HFFc6 (cell line): ENCODE measurements at places on chromosomes 6 and 20. TPM values are rescaled to one million over a fixed set of nuclear protein-coding genes. Genes with fewer than 3 reads are reported as not detected.

KCNB1 gene
- 0.05 to 0.27 TPM (median 0.18 TPM) in 3 replicates for total RNA-seq

HRH3 gene
- not detected in 3 replicates for total RNA-seq

SLC44A4 gene
- total RNA-seq: not detected in 3 replicates

BPIFA1 gene
- not detected in 3 replicates for total RNA-seq

RSPO4 gene
- not detected in 3 replicates for total RNA-seq

NR2E1 gene
- not detected in 3 replicates for total RNA-seq

COQ3 gene
- 7.3 to 12.7 TPM (median 9.8 TPM) in 3 replicates for total RNA-seq

SNX9 gene
- 37.2 to 46.6 TPM (median 38.7 TPM) in 3 replicates for total RNA-seq

BLOC1S5 gene
- 7.4 and 13.4 TPM in 2 replicates for total RNA-seq

FOXC1 gene
- 15.9 to 18.0 TPM (median 16.5 TPM) in 3 replicates for total RNA-seq

MAVS gene
- 42.2 to 44.8 TPM (median 43.9 TPM) in 3 replicates for total RNA-seq

ADTRP gene
- total RNA-seq: 0.48 to 0.99 TPM (median 0.52 TPM) in 3 replicates

TENT5A gene
- 53.0 and 58.2 TPM in 2 replicates for total RNA-seq

ERVFRD-1 gene
- total RNA-seq: not detected in 3 replicates

NHLRC1 gene
- total RNA-seq: 0.81 to 1.4 TPM (median 1.3 TPM) in 3 replicates

DNA sequence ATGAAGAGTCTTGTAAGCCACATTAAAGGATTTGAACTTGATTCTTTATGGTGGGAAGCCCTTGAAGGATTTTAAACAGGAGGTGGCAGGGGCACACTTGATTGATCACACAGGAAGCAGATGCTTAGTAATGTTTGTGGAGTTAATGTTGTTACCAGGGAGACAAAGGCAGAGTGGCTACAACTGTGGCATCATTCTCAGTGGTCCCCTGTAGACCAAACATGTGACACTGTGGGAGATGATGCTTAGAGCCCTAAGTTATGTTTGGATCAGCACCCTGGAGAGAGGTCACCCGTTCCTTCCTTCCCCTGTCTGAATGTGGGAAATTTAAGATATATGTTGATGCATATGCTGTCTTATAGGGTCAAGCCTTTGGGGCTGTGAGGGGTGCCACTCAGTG, 53.2 kb downstream of the EIF2S2 start:
- DNase-seq: no peak
- no peaks in the 10 kb centered on the region for H3K27me3 ChIP-seq
- H3K27ac ChIP-seq: no peak overlapping the region
- H3K4me1 ChIP-seq: peaks cover 41% of the 10 kb centered on the region

- no peak overlapping the region for H3K4me3 ChIP-seq
- H3K4me1 ChIP-seq: peaks cover 4% of the 10 kb centered on the region; the same call in 1 of the 2 replicates
- H3K36me3 ChIP-seq: no peaks in the 10 kb centered on the region
- no peak overlapping the region for H3K27ac ChIP-seq
- peaks cover 8% of the 10 kb centered on the region; the same call in 1 of the 2 replicates for H3K27me3 ChIP-seq
Observed at GRCh38 chr20:31644701-31645100, 7.0 kb downstream of the COX4I2 start.

DNA sequence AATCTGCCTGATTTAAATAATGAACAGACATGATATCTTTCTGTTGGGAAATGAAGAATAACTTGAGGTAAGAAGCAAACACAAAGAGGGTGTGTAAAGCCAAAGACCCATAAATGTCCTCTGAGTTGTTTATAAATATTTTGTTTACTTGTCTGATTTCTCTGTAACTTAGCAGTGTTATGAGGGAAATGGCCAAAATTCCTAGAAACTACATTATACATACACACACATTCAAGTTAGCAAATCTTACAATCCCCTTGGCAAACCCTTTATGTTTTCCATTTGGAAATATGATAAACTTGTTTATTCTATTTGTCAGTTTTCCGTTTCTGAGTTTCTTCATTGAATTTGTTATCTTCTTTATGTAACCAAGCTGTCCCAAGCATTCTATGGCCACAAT, 81.4 kb upstream of the TCF21 start:
- no peak overlapping the region for H3K4me3 ChIP-seq
- no peaks in the 10 kb centered on the region; the same call in 1 of the 2 replicates for H3K27me3 ChIP-seq
- no peaks in the 10 kb centered on the region for H3K36me3 ChIP-seq
- no peak for DNase-seq

DNA sequence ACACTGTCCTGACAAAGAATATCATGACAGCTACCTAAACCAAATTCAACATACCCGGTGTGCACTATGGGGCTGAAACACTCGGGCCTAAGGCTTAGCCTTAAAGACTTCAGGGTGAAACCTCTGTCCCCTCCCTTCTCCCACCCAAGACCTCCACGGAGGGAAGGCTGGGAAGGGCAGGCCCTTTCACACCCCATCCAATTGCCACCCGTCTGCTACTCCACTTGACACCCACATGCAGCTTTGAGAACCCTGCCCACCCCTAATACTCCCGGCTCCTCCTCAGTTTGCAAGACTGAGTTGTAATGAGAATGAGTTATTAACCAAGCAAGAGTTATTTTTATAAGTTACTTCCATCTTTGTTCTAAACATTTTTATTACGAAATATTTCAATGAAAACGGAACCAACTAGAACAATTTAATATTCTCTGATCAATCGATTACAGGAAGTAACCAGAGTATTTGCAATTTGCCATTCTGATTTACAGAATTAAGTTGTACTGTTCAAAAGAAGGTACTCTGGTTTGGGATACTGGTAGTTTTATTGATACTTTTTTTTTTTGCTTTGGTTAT, 3.7 kb downstream of the TAF4 start:
- H3K27ac ChIP-seq: no peak overlapping the region
- no peaks in the 10 kb centered on the region for H3K36me3 ChIP-seq
- no peak overlapping the region for H3K4me3 ChIP-seq
- no peak for DNase-seq
- H3K27me3 ChIP-seq: peaks cover 6% of the 10 kb centered on the region

GRCh38 chr6:13290335-13290734, 38.0 kb downstream of the TBC1D7 start:
- H3K27me3 ChIP-seq: peaks cover 4% of the 10 kb centered on the region
- no peak for DNase-seq
- H3K4me1 ChIP-seq: no peaks in the 10 kb centered on the region
- H3K36me3 ChIP-seq: peaks cover 45% of the 10 kb centered on the region
- no peak overlapping the region for H3K27ac ChIP-seq
- H3K4me3 ChIP-seq: no peak overlapping the region

- no peak overlapping the region for H3K4me3 ChIP-seq
- no peak for DNase-seq
- H3K36me3 ChIP-seq: no peaks in the 10 kb centered on the region
- H3K27me3 ChIP-seq: no peaks in the 10 kb centered on the region; the same call in 1 of the 2 replicates
- H3K4me1 ChIP-seq: peaks cover 30% of the 10 kb centered on the region
- H3K27ac ChIP-seq: no peak overlapping the region
Observed at GRCh38 chr6:69792292-69792691, 4.5 kb downstream of the LMBRD1 start.

DNA sequence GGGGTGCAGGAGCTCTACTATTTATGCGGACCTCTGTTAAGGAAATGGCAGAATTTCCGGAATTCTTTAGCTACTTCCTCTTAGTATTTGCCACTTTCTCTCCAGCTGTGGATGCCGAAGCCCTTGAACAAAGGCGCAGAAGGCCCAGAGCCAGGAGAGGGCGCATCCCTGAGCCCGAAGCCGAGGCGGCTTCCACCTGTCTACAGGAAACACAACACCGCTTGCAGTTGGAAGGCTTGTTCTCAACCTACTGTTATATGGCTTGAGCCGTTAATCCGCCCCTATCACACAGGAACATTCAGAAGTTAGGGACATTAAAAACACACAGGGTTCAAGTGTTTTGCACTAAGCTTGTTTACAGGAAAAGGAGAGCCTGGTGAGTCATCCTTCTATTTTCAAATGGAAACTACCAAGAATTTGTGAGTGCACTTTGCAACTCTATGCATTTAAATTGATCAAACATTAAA, 417.1 kb downstream of the BCKDHB start:
- no peak for DNase-seq
- H3K36me3 ChIP-seq: no peaks in the 10 kb centered on the region
- no peaks in the 10 kb centered on the region for H3K27me3 ChIP-seq
- no peak overlapping the region for H3K27ac ChIP-seq

DNA sequence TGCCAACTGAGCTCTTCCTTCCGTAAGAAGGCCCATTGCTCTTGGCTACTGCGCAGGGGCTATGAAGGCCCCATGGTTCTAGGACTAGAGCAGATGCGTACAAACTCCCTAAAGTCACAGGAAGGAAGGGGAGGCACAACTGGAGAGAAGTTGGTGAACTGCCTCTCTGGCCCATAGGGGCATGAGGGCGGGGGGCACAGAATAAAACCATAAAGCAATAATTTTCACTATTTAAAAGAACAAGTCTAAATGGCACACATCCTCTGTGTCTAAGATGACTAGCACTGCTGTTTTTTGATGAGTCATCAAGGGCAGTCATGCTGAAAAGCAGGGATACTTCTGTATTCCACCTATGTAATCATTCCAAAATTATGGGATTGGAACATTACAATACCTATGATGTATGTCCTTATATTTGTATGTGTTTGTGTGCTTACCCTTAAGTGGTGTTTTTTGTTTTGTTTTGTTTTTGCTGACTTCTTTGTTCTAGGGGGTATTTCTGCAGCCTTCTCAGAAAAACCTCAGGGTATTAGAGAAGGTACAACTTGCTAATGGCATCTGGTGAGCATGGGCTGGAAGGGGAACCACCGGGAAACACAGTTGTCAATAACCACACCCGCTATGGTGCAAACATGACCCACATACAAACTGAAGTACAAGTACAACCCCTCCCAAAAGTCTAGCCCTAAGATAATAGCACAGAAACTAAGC, 36.9 kb downstream of the B4GALT5 start:
- H3K36me3 ChIP-seq: peaks cover 10% of the 10 kb centered on the region
- H3K27me3 ChIP-seq: no peaks in the 10 kb centered on the region
- H3K27ac ChIP-seq: peak overlapping the region; percentile 79
- H3K4me1 ChIP-seq: peaks cover 82% of the 10 kb centered on the region

DNA sequence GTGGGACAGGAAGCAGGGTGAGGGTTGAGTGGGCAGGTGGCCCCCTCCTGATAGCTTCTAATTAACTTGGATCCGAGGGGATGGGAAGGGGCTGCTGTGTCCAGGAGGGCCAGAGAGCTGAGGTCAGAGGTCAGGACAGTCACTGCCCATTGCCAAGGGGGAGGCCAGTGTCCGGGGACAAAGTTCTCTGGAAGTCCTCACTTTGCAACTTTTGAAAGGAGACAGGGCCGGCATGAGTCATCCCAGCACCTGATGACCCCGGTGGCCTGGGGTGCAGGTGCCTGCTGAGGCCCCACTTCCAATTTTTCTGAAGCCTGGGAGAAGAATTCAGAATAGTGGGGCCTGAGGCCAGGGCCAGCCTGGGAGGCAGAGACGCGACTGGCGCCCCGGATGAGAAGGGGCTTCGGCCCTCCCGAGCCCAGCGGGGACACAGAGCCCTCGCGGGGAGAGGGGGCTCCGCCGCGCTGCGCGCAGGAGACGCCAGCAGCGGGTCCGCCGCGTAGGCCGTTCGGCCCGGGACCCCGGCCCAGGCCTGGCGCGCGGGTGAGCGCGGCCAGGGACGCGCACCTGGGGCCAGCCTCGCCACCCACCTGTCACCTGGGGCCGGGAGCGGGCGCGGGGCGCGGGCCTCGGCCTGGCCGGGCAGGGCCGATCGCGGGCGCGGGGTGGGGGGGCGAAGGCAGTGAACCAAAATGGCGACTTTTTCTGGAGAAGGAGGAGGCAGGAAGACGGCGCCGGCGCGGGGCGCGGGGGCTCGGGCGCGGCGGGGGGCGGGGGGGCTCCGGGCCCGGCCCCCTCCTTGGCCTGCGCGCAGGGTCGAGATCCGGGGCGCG, 586 bp downstream of the ZNF512B start:
- H3K4me1 ChIP-seq: peaks cover 25% of the 10 kb centered on the region
- peak overlapping the region; percentile 89 for H3K4me3 ChIP-seq
- no peak for DNase-seq
- peak overlapping the region; percentile 65 for H3K27ac ChIP-seq
- H3K36me3 ChIP-seq: no peaks in the 10 kb centered on the region
- H3K27me3 ChIP-seq: no peaks in the 10 kb centered on the region; the same call in none of the 2 replicates

DNA sequence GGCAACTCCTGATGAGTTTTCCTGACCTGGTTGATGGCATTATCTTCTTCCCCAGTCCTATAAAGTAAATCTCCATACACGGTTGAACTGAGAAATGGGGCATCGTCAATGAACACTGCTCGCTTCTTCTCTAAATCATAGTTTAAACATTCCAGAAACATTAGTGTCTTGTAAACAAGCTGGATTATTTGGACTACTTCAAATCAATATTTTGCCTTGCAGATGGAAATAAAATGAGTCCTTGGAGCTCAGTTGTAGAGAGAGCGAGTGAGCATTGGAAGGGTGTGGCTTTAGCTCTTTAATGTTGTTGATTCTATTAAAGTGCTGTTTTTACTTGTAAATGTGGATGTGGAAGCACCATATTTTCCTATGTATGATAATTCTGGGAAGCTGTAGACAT, 18.4 kb downstream of the C6orf89 start:
- H3K4me3 ChIP-seq: no peak overlapping the region; the same call in 1 of the 2 replicates
- no peaks in the 10 kb centered on the region for H3K27me3 ChIP-seq
- peaks cover 32% of the 10 kb centered on the region for H3K4me1 ChIP-seq
- H3K36me3 ChIP-seq: peaks cover 49% of the 10 kb centered on the region
- DNase-seq: no peak
- H3K27ac ChIP-seq: peak overlapping the region; percentile 52; the same call in 1 of the 2 replicates

- no peak overlapping the region for H3K4me3 ChIP-seq
- H3K27me3 ChIP-seq: no peaks in the 10 kb centered on the region; the same call in 1 of the 2 replicates
- peaks cover 52% of the 10 kb centered on the region for H3K4me1 ChIP-seq
Observed at GRCh38 chr6:151034825-151035781, 169.6 kb downstream of the MTHFD1L start.

DNA sequence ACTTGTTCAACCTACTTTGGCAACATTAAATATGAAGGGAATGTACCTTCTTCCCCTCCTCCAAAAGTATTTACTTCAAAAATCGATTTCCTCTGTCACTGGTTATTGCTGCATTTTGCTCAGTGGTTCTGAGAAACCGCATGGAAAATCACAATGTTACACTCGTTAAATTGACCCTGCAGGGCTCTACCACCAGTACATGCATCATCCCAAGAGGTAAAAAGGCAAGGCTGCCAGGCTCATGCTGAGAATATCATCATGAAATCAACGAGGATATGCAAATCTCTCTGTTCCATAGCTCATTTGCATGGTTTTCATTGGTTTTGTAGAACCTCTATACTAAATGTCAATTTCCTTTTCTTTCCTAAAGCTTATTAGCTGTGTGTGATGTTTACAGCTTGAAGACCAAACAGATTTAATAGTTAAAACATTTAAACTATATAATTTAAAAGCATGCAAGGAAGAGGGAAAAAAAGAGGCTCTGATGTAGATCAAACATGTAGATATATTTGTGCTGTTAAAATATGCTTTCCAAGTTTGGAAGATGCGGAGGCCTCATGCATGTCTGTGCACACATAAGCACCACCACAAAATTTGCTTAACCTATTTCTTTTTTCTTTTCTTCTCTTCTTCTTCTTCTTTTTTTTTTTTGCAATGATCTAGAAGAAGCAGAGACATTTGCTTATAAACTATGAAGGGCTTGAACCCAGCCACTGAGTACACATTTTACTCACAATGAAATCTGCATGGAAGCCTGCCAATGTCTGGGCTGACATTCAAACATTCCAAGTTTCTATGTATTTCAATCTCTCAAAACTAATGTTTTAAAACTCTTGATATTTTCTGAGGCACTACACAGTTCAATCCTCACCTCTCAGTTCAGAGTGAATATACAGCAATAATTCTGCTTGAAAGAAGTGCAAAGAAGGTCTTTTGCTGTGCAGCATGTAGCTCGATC, 194.0 kb downstream of the GMPR start:
- H3K4me1 ChIP-seq: peaks cover 65% of the 10 kb centered on the region
- no peak overlapping the region for H3K4me3 ChIP-seq
- peak; percentile 10 for DNase-seq
- H3K27ac ChIP-seq: no peak overlapping the region
- no peaks in the 10 kb centered on the region; the same call in 1 of the 2 replicates for H3K27me3 ChIP-seq

GRCh38 chr20:63549019-63549418, 1.5 kb upstream of the SRMS start:
- no peak overlapping the region for H3K4me3 ChIP-seq
- no peak overlapping the region for H3K27ac ChIP-seq
- H3K36me3 ChIP-seq: no peaks in the 10 kb centered on the region
- DNase-seq: no peak
- peaks cover 20% of the 10 kb centered on the region for H3K27me3 ChIP-seq
